ENCODE measurements at places on chromosomes 1 and 21.
A peak's percentile ranks its signal among the peaks of the same experiment; 100 is the strongest.

DNA sequence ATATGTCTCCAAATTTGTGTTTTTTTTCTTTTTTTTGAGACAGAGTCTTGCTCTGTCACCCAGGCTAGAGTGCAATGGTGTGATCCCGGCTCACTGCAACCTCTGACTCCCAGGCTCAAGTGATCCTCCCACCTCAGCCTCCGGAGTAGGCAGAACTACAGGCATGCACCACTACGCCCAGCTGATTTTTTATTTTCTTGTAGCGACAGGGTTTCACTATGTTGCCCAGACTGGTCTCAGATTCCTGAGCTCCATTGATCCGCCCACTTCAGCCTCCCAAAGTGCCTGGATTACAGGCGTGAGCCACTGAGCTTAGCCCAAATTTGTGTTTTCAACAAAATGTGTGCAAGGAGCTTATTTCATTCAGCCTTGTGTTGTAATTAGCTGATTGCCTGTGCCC, 59.0 kb upstream of the IFFO2 start:
- no peak for DNase-seq

- no peak for DNase-seq
These were observed 16.0 kb upstream of the AGO1 start for GRCh38 chr1:35866991-35867390.

- no peak for DNase-seq
These were observed 356.3 kb upstream of the CAMK1G start for GRCh38 chr1:209227171-209227570.

DNA sequence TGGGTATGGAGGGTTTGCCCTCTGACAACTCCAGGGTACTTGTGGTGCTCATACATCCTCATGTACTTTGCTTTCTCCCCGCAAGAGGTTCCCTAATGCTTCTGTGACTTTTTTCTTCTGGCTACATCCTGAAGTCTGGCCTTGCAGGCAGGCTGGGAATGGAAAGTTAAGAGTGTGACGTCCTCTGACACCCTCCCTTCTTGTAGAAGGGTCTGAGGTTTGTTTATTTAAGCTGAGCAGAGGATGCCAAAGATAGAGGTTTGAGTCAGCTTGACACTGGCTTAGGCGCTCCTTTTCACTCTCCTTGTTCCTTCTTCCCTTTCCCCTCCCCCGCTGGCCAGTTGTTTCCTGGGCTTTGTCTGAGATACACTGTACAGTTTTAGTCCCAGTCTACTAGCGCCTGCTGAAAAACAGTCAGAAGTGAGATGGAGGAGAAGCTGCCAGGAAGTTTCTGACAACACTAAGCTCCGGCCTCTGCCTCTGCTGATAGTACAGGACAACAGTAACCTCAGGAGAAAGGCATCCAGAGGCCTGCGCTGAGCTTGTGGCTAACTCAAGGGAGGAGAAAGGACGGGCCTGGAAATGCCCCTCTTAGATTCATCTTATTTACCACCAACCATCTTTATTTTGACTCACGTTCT, at the start of gene MACF1:
Gene MACF1 (plus strand): TSS at position 255 of the 641 bp plus-strand sequence. CDS start 328 bp downstream, at position 583.
- DNase-seq: peak; percentile 56

DNA sequence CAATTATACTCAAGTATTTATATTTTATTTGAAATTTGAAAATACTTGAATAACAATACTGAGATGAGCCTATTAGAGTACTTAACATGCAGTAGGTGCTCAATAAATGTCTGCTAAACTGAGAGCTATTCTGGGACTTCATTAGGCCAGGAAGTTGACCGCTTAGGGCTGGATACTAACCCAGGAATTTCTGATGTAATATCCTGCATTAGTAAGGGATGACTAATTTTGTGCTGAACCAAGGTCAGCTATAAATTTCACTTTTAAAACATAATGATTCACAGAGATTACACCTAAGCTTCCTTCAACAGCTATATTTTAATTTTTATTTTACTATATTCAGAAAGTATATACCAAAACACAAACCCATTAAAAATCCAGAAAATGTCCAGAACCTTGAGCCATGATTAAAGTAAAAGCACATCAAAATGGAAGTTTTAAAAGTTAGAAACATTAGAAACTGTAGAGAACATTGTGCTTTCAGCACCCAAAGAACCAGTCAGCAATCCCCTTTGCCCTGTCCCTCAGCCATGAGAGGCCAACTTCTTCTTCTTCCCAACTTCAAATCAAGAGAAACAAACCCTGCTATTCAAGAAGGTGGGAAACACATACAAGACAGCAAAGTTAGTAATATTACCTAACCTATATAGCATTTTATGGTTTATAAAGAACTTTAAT, 35.4 kb downstream of the WNT2B start:
- DNase-seq: peak; percentile 36

GRCh38 chr1:204143276-204144041, 8.4 kb downstream of the ETNK2 start:
- DNase-seq: no peak

- DNase-seq: no peak
These were observed 74.8 kb downstream of the ATP5PO start for GRCh38 chr21:33840771-33841170.

DNA sequence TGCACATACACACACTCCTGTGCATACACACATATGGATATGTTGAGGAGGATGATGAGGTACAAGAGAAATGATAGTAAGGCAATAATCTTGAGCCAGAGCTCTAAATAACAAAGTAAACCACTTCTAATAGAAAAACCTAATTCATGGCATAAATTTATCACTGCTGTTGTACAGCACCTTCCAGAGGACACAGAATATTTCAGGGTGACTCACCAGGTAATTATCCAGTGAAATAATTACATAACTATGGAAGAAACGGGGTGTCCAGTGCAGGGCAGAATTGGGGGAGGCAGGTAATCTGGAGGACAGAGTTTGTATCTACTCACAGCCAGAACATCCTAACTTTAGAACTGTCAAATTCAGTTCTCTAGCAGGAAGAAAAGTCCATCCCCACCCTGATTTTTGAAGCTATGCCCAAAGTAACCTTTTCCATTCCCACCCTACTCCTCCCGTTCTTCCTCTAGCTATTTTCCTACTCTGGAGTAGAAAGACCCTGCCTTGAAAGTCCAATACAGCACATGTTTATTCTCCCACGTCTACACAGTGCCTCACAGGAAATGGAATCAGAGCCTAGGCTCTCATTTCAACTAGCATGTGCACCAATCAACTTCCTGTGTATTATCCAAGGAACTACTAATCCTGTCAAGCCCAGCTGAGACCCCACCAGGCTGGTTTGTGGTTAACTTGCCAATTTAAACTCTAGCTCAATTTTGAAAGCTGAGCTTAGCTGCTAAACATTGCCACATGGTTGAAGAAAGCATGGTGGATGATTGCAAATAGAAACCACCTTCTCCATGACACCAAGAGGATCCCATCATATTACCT, 96.6 kb downstream of the PTPN14 start:
- peak; percentile 23 for DNase-seq
